ENCODE measurements at places on chromosomes 3 and 15.

- DNase-seq: no peak
Observed at GRCh38 chr15:73921254-73921925, 4.9 kb upstream of the LOXL1 start.

GRCh38 chr3:138835397-138835757 is 649 bp upstream of the PIK3CB start:
- DNase-seq: no peak

- DNase-seq: no peak
Observed at GRCh38 chr3:365268-365667, 168.7 kb downstream of the CHL1 start.

- no peak for DNase-seq
Observed at GRCh38 chr15:65115086-65115485, at the start of gene UBAP1L. UBAP1L (minus strand) TSS chr15:65115200; CDS start chr15:65106215, 8,985 bp downstream.

DNA sequence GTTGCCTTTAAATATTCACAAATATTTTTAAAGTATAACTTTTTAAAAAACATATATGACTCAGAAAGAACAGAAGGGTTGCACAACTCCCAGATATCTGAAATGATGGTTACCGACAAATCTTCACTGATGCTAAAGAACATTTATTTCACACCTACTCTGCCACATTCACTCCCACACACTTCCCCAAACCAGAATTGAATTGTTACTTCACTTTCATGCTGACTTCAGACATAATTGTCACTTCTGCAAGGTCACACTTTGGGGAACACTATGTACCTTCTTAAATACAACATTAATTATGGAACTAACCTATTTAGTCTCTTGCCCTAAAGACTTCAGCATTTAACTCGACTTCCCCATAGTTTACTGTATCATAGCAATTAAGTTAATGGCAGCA is 795.1 kb downstream of the FHIT start:
- DNase-seq: no peak

GRCh38 chr3:43223670-43224364 is 62.5 kb upstream of the SNRK start:
- peak; percentile 15 for DNase-seq

- no peak for DNase-seq
Observed at GRCh38 chr3:73068419-73068818, 7.0 kb downstream of the EBLN2 start.

GRCh38 chr3:24294150-24294549 is 200.5 kb downstream of the THRB start:
- DNase-seq: no peak

GRCh38 chr3:20040548-20041196 is 426 bp downstream of the KAT2B start:
- peak; percentile 91 for DNase-seq

GRCh38 chr3:36418296-36418695 is 38.0 kb downstream of the STAC start:
- no peak for DNase-seq

DNA sequence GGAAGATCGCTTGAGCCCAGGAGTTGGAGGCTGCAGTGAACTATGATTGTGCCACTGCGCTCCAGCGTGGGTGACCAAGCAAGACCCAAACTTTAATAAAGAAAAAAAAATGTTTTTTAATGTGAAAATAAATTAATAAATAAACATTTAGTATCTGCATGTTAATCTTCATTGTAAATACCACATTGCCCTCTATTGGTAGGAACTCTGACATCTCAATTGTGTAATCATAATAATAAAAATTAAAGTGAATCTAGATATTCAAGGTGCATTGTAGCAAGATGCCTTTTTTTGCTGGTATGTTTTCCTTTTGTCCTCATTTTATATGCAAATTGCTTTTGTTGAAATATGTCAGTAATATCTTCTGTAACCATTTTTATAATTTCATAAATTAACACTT is 95.0 kb upstream of the LIMD1 start:
- DNase-seq: peak; percentile 30

DNA sequence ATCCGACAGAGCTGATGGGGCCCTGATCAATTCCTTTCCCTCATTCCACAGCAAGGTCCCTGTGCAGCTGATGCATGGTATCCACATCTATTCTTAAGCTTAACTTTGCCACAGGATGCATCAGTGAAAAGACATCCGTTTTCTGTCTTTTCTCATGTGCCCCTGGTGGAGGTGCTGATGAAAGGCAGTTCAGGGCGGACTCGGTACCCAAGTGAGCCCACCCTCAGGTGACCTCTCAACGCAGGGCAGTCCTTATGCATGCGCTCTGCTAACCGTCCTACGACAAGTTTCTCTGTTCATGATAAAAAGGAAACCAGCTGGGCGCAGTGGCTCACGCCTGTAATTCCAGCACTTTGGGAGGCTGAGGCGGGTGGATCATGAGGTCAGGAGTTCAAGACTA is 251.4 kb downstream of the ADAMTS17 start:
- DNase-seq: no peak

- no peak for DNase-seq
Observed at GRCh38 chr3:111311709-111312235, 230.2 kb upstream of the CD96 start.

- peak; percentile 95 for DNase-seq
Observed at GRCh38 chr15:64837502-64837901, 4.2 kb upstream of the PLEKHO2 start.
